Natural killer cell (primary cell): ENCODE measurements at places on chromosomes 11 and 22. TPM values are rescaled to one million over a fixed set of nuclear protein-coding genes. Genes with fewer than 3 reads are reported as not detected.

Gene LMNTD2
- total RNA-seq: 5.0 TPM

DNA sequence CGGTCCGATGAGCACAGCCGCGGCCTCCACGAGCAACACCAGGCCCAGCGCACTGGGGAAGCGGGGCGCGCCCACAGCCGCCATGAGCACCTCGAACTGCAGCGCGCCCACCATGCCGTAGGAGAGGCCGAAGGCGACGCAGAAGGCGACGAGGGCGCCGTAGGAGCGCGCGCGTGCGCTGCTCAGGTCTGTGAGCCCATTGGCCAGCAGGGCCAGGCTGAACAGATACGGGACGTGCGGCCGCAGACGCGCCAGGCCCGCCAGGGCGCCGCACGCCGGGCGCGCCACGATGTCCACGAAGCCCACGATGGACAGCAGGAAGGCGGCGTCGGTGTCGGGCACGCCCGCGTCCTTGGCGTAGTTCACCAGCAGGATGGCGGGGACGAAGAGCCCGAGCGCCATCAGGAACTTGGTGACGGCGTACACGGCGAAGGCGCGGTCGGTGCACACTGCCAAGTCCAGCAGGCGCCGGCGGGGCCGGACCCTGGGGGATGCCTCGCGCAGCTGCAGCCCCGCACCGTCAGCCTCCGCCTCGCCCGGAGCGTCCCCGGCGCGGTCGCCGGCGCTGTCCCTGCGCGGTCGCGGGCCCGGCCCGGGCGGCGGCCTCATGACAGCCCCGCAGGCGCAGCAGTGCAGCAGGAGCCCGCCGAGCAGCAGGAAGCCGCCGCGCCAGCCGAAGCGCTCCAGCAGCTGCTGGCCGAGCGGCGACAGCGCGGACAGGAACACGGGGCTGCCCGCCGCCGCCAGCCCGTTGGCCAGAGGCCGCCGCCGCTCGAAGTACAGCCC is 2.9 kb downstream of the SLC16A8 start:
- H3K4me1 ChIP-seq: peaks cover 19% of the 10 kb centered on the region
- H3K27ac ChIP-seq: no peak overlapping the region
- no peak overlapping the region for H3K4me3 ChIP-seq
- peaks cover 18% of the 10 kb centered on the region for H3K27me3 ChIP-seq

GRCh38 chr22:26547426-26547825 is 35.2 kb upstream of the TFIP11 start:
- H3K36me3 ChIP-seq: peaks cover 32% of the 10 kb centered on the region
- no peak overlapping the region for H3K4me3 ChIP-seq
- no peaks in the 10 kb centered on the region for H3K27me3 ChIP-seq
- peak; percentile 21 for DNase-seq
- peaks cover 90% of the 10 kb centered on the region for H3K4me1 ChIP-seq
- H3K27ac ChIP-seq: peak overlapping the region; percentile 44

Gene MRGPRX1
- not detected for total RNA-seq

DNA sequence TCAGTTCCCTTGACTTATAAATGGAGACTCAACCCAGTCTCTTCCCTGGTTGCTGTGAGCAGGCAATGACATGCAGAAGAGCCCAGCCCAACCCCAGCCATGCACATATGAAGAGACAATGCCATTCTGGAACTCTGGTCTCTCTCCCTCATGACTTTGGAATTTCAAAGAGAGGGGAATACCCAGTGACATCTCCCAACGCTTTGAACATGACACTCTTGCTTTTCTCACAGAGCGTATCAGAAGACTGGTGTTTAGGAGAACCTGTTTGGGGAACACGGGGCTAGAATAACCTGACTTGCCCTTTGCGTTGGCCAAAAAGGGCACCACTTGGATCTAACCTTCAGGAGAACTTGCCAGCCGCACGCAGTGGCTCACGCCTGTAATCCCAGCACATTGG is 12.9 kb downstream of the RANGAP1 start:
- H3K36me3 ChIP-seq: peaks cover 59% of the 10 kb centered on the region
- H3K4me1 ChIP-seq: no peaks in the 10 kb centered on the region
- H3K27ac ChIP-seq: no peak overlapping the region
- DNase-seq: no peak
- H3K27me3 ChIP-seq: no peaks in the 10 kb centered on the region
- H3K4me3 ChIP-seq: no peak overlapping the region

GRCh38 chr11:102396708-102397563 is 49.9 kb downstream of the BIRC2 start:
- no peaks in the 10 kb centered on the region for H3K4me1 ChIP-seq
- no peak overlapping the region for H3K27ac ChIP-seq
- no peak for DNase-seq

- no peaks in the 10 kb centered on the region for H3K36me3 ChIP-seq
- no peak for DNase-seq
- no peaks in the 10 kb centered on the region for H3K4me1 ChIP-seq
- no peaks in the 10 kb centered on the region for H3K27me3 ChIP-seq
- no peak overlapping the region for H3K4me3 ChIP-seq
Measured at GRCh38 chr11:35974882-35975589, 31.2 kb downstream of the LDLRAD3 start.

- DNase-seq: no peak
- H3K27ac ChIP-seq: no peak overlapping the region
- H3K4me1 ChIP-seq: peaks cover 5% of the 10 kb centered on the region
- H3K4me3 ChIP-seq: no peak overlapping the region
- no peaks in the 10 kb centered on the region for H3K36me3 ChIP-seq
Measured at GRCh38 chr11:124894606-124895430, 2.8 kb downstream of the ROBO4 start.

Gene TEX54
- not detected for total RNA-seq
